ENCODE measurements at places on chromosomes 12 and 14.
A peak's percentile ranks its signal among the peaks of the same experiment; 100 is the strongest.

DNA sequence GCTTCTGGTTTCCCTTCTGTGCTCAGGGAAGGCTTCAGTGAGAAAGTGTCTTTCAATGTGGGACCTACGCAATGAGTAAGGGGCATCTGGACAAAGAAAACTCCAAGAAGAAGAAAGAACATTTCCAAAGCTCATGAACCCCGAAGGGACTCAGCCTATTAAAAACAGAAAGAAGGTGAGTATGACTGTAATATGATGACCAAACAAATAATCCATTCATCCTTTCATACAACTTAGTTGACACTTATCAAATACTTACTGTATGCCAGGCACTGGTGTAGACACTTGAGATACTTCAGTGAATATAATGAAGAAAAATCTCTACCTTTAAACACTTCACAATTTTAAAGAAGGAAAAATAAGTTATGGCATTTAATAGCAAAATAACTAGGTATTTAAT lies 1054.2 kb upstream of the FOXG1 start:
- DNase-seq, result no peak

DNA sequence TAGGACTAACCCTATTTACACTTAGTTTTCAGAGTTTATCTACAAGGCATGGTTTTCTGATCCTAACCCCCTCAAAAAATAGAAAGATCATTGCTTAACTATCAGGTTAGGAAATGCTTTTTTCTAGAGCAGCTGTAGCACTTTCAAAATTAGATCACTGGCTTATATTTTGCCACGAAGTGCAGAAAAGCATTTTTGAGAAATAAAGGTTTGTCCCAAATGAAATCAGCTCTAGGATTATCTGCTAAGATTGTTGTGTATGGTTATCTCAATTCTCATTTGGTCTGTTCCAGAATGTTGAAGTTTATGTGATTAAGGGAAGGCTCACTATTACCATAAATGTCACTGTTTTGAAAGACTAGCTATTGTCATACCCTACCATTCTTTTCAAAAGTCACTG lies 9.8 kb upstream of the DYRK4 start:
- no peak for DNase-seq

DNA sequence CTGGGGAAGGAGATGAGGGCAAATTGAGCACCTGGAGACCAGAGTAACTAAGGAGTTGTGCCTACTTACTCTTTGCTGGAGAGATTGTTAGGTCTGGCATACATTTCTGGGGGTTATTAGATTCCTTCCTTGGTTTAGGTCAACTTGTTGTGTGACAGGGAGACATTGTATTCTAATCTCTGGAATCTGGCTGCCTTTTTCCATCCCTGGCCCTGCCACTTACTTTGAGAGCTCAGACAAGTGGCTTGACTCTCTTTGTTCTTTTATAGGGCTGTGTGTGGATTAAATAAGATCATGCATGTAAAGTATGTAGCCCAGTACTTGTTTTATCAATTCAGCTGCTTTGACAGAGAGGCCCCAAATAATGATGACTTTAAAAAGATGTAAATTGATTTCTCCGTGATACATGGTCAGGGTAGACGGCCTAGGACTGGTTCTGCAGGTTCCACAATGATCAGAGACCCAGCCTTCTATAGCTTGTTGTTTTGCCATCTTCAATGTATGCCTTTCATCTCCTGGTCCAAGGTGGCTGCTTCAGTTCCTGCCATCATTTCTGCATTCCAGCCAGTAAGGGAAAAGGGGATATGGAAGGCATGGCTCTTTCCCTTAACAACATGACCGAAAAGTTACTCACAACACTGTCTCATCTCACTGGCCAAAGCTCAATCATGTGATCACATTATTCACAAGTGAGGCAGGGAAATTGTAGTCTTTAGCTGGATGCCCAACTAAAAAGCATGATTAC lies 72.6 kb downstream of the CHST11 start:
- no peak for DNase-seq

- no peak for DNase-seq
These were observed 30.3 kb downstream of the CD9 start for GRCh38 chr12:6230321-6231110.

GRCh38 chr14:60225265-60225664 lies 23.8 kb upstream of the PPM1A start:
- DNase-seq, result no peak

DNA sequence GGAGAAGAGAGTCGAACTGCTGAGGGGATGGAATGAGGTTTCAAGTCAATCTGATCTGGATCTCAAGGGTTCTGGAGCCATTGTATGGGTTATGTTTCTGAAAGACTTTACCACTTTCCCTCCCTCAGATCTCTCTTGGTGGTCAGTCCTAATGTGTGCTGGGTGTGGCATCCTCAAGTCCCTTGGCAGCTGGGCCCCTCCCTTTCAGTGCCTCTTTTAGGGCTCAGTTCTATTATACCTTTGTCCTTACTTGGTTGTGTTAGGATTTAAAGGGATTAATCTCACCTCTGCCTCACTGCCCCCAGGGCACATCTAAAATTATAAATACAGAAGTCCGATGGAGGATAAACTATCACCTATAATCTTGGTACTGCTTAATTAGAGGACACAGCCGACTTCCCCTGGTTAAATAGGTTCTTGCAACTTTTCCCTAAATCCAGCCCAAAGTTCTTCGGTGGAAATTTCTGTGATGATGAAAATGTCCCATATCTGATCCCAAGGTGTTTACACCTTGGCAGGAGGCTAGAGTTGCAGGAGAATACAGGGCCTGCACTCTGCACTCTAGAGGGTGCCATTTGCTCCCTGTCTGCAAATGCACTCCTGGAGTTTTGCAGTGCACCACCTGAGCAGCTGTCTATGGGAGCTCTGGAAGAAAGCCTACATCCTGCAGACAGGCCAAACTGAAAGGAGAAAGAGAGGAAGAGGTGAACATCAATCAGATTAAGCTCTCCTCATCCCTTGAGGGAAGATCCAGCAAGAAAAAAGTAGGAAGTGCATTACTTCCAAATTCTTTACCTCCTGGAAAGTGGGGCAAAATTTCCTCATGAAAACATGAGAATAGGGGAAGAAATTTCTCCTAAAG lies 106.8 kb downstream of the NUAK1 start:
- no peak for DNase-seq

- peak; percentile 89 for DNase-seq
These were observed 5.0 kb upstream of the SLC25A47 start for GRCh38 chr14:100317912-100318808.

DNA sequence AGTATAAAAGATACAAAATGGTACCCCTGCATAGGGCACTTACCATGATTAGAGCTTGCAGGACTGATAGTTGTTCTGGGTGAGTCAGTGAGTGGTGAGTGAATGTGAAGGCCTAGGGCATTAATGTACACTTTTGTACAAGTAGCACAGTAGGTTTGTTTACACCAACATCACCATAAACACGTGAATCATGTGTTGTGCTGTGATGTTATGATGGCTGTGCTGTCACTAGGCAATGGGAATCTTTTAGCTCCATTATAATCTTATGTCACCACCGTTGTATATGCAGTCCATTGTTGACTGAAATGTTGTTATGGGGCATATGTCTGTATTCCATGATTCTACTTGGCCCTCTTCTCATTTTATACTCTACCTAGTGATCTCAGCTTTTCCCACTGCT lies 11.8 kb downstream of the NUBPL start:
- DNase-seq, result no peak
